ENCODE measurements at places on chromosomes 2 and 18.

- DNase-seq, result no peak
Measured at GRCh38 chr18:36392164-36392978, 94.9 kb downstream of the FHOD3 start.

- peak; percentile 87 for DNase-seq
Measured at GRCh38 chr2:235106874-235107639, 155.2 kb downstream of the SH3BP4 start.

- no peak for DNase-seq
Measured at GRCh38 chr2:183219888-183220287, 95.6 kb downstream of the NUP35 start.

- DNase-seq, result peak; percentile 19
Measured at GRCh38 chr2:45483997-45484396, 127.1 kb downstream of the SRBD1 start.

GRCh38 chr2:65055422-65056214, 598 bp upstream of the CEP68 start:
- DNase-seq, result peak; percentile 38

Measured in GM03348 (cell line).